ENCODE measurements at places on chromosomes 4 and X.

DNA sequence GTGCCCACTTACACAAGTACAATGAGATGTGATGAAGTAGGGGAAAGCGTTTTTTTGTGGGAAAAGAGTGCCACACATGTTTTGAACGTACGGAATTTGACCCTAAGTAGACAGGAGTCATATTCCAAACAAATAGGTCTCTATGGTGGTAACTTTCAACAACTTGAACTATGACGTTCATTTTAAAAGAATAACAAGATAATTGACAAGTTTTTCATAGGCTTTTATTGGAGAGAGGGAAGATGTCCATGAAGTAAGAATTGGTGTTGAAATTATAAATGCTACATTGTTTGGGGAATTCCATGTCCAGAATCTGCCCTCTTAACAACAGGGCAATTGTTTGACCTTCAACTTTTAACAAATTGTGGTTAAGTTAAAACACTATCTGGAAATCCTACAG is 126.5 kb downstream of the GASK1B start:
- no peak for DNase-seq

DNA sequence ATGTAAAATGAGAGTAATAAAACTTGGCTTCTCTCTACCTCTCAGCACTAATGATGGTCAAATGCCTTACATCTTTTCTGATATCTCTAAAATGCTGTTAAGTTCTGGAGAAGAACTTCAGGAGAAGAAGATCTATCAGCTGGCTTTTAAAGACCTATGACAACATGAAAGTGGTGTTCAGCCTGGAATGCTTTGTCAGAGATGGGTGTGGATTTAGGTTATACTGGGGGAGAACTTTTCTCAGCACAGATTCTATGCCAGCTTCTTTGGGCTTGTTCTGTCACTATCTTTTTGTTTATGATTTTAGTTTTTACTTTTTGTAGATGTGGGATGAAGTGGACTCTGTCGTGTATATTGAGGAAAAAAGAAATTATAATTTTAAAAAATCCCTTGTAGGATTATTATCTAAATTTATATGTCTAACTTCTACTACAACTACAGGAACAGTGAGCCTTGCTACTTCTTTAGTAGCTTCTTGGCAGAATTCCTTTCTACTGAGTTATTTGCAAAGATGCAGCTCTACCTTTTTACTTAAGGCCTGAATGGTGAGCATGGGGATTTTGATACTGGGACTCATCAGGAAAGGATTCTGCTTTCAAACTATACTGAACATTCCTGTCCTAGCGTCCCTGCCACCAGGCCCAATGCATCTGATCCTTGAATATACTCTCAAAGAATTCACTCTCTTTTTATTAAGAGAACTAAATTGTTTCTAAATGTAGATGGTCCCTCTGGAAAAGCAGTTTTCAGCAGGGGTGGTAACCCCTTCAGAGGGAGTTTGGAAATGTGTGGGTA is 19.6 kb downstream of the CYP2U1 start:
- DNase-seq = peak; percentile 33

DNA sequence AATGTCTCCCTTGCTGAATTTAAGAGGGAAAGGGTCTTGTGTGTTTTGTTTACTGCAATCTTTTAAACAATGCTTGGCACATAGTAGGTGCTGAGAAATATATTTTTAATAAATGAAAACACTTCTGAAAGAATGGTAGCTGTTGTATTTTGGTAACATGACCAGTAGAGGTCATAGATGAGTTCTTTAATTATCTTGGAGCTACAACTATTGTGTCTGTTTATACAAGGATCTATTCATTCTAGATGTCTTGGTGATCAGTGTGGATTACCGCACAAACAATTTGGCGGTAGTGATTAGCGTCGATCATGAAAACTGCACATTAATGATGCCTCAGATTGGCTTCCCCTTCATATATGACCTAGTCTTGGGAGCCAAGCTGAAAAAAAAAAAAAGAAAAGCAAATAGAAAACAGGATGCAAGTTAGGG is 21.4 kb upstream of the SCRG1 start:
- peak; percentile 38 for DNase-seq

- DNase-seq = peak; percentile 3
Measured at GRCh38 chrX:131792789-131793462, 230.2 kb upstream of the STK26 start.

DNA sequence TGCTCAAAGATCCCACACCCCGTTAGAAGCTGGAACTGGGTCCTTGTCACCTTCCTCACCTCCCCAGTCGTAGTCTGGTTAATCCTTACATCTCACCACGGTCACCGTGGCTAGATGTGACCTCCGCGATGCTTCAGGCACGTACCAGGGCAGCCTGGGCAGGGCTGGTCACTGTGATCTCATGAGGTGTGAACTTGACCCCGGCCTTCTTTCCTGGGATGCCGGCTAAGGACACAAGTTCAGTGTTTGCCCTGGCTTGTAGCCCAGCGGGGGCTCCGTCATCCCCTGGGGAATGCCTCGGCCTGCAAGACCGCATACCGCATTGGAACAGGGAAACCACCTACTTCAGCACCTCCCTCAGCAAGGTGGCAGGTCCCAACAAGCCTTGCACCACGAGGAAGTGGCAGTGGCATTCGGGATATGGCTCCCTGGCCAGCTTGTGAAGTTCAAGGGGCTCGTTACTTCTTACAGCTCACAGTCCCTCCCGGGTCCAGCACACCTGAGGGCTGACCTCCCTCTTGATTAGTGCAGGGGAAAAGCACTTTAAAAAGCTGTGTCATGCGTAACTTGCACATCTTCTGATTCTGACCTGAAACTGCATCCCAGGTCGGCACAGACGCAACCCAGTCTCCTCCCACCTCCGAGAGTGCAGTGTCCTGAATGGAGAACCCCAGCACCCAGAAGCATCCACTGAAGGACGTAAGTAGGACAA is 25.9 kb downstream of the NOP14 start:
- DNase-seq = no peak

DNA sequence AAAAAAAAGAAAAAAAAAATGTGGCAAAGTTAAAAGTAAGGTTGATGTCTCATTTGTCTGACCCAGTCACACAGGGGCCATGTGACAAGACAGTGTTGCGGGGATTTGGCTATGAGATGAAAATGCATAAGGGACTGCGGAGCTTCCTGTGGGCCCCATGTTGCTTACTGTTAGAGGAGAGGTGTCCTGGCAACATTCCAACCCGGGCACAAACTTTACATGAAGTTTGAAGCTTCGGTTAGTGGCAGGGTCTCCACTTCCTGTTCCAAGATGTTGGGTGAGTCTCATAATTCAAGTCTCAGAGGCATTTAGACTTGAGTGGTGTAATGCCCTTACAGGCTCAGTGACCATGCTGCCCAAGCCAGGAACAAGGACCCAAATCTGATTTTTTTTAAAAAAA is 111.3 kb downstream of the MAML3 start:
- DNase-seq = no peak

Measured in EH (cell line).